NCI-H2107 (cell line): ENCODE measurements at places on chromosomes 1 and 21.

DNA sequence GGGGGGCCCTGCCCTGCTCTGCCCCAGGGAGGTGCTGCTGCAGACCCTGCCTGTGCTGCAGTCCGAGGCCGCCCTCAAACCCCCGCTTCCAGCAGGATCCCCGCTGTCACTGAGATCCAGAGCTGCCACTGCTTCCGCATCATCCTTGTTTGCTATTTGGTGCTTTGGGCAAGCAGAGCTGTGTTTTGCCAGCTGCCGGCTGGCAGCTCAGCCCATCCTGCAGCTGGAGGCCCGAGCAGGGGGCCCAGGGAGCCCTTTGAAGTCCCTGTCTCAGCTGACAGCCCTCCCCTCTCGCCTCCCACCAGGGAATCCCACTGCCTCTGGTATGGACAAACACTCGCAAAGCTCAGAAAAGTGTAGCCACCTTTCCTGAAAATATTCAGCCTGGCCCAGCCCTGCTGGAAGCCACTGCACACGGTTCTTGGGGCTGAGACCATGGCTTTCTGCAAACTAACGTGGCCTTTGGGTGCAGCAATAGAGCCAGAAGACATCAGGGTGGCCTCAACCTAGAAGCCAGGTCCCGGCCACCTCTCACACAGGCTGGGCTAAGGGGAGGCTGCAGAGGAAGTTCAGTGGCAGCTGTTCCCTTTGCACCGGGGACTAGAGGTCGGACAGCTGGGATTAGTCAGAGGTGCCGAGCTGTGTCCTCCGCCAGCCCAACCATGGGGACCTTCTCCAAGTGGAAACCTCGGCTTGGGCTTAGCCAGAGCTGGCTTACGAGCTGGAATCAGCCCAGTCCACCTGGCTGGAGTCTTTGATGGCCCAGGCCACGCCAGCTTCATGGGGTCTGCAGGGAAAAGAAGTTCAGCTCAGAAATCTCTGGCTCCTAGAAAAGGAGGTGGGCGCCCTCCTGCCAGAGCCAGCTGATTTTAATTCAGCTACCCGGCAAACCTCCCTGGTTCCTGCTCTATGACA, 107.1 kb downstream of the SPSB1 start:
- DNase-seq, result no peak

GRCh38 chr1:153525088-153525728, 10.6 kb downstream of the S100A6 start:
- DNase-seq, result no peak

DNA sequence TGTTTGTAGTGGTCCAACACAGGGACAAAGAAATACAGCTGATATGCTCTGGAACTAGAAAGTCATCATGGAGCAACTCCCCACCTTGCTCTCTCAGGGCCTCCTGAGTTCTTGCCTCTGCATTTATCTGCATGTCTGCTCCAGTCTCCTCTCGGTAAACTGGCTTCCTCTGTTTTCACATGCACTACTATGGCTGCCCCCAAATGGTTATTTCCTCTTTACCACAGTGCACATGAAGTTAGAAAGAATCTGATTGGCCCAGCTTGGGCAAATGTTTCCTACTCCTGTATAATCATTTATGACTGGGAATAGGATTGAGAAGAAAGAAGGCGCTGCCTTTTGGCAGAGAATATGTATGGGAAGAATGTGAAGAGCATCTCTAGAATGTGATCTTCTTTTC, 16.5 kb upstream of the PSMB2 start:
- DNase-seq, result no peak

DNA sequence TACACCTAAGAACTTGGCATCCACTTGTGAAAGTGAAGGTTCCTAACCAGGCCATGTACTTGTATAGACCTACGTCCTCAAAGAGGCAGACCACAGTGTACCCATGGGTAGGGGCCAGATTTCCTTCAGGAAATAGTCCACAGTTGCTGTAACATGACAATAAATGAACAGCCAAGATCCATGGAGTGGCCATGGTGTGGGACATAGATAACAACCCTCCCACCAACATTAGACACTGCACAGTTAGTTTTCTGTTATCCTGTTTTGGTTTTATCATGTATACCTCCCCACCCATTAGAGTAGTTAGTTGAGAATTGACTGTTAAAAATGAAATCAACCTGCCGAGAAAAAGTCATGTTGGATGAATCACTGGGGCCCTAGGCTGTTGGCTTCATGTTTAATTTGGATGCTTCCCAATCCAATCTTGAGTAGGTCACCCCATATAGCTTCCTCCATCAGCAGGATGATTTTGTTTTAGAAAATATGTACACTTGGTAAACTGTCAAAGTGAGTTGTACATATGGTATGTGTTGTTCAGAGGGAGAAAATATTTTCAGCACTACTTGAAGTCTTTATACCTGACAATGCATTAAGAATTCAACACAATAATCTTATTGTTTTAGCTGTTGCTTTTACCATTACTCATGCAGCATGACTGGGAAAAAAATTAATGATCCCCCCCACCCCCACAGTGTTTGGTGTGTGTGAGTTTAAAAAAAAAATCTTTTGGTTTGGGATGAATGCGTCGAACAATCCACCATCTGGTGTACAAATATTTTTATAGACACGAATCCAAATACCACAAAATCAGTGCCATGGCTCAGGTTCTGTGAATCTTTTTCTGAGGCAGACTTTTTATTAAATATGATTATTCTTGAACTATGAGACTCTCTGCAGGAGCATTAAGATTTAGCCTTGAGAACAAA, 88.3 kb upstream of the ARHGAP29 start:
- no peak for DNase-seq

DNA sequence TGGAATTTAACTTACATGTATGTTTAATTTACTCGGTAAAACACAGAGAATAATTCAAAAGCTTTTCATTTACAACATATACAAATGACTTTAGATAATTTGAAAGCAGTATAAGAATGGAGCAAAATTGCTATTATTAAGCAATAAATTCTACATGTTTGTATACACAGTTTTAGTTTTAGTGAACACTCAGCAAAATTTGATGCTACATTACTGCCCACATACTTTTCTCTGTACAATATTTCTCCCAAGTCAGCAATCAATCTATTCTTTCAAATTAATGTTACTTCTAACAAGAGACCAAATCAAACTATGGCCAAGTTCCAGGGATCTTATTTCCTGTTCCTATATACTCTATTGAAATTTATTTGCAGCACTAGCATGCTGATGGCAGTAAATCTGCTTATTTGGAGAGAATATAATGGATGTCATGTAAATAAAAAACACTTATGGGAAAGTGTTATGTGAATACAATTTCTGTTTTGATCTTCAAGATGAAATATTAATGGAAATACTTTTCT, 82.6 kb upstream of the BRINP3 start:
- no peak for DNase-seq

DNA sequence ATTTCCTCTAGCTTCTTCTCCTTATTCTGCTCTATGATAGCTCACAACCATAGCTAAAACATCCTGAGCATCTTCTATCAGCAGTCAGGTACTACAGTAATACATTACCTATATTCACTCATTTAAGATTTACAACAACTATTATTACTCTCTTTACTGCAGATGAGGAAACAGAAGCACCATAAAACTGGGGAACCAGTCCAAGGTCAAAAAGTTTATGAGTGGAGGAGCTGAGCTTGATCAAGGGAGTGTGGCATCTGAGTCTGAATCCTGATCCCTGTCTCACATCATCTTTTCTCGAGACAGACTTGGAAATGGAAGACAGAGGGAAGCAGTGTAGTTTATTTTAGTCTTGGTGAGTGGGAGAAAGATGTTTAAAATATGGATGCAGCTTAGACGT, 288.6 kb downstream of the RGS7 start:
- DNase-seq, result no peak

DNA sequence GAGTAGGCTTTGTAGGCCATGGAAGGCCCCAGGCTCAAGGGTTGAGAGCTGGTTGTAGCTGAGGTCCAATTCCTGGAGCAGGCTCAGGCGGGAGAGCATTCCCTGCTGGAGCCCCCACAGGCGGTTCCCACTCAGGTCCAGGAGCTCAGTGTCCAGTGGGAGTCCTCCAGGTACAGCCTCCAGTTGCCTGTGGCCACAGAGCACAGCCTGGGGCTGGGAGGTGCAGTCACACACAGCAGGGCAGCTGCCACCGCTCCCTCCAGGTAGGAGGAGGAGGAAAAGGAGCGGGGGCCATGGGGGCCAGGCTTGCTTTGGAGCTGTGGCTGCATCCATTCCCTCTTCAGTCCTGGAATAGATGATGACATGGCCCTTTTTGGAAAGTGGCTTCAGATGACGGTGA, 2.8 kb downstream of the LINGO4 start:
- no peak for DNase-seq

- no peak for DNase-seq
Measured at GRCh38 chr1:34398916-34399275, 222.2 kb downstream of the C1orf94 start.

DNA sequence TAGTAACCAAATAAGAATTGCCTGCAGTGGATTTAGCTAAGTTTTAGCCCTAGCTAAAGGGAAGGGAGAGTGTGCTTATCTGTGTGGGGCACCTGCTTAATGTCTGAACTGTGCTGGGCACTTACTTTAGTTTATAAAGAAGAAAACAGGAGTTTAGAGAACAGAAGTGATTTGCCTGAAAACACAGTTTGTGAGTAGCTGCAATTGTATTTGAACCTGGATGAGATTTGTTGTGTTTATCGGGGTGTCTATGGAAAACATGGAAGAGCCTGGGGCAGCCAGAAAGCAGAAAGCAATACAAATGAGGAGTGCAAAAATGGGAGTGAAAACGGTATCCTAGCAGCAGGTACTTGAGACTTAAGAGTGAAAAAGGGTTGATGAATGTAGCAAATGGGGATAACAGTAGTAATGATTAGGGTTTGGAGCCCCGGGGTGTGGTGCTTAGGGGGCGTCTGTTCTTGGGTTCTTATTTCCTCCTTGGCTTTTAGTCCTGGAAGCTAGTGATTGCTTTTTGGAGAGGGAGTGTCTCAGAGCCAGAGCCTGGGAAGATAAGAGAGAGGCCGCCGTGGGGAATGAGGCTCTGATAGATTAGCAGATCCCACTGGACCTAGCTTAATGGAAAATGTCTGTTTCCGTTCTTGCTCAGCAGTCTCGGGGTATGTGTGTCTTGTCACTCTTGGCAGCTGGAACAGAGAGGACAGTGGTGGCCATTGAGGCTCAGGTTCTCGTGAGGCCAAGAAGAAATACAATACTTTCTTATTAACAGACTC, 5.6 kb downstream of the PRCC start:
- no peak for DNase-seq

GRCh38 chr1:16112596-16113555, 39.4 kb upstream of the FAM131C start:
- no peak for DNase-seq

DNA sequence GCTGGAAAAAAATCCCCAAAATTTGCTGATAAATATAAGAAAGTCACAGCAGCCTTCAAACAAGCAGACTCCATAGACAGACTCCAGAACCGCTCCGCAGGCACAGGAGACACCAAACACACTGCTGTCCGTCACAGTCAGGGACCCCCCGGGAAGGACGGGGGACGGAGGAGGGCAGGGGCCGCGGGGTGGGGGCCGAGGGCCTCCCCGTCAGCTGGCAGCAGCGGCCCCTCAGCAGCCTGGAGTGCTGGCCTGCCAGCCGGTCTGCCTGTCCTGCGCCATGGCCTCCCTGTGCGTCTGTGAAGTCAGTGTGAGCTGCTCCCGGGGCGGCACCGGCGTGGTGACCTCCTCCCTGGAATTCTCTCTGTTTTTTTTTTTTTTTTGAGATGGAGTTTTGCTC, 10.1 kb upstream of the C1orf159 start:
- no peak for DNase-seq

GRCh38 chr1:230069796-230070195, 2.8 kb downstream of the GALNT2 start:
- no peak for DNase-seq

DNA sequence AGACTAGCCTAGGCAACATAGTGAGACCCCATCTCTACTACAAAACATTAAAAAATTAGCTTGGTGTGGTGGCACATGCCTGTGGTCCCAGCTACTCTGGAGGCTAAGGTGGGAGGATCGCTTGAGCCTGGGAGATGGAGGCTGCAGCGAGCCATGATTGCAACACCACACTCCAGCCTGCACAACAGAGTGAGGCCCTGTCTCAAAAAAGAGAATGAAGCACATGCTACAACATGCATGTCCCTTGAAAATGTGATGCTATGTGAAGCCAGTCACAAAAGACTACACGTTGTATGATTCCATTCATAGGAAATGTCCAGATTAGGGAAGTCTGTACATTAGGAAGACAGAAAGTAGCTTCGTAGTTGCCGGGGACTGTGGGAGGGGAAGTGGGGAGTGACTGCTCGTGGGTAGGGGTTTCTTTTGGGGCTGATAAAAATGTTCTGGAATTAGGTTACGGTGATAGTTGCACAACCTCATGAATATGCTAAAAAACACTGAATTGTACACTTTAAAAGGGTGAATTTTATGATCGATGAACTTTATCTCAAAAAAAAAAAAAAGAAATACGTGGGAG, 202.1 kb downstream of the KAZN start:
- no peak for DNase-seq

DNA sequence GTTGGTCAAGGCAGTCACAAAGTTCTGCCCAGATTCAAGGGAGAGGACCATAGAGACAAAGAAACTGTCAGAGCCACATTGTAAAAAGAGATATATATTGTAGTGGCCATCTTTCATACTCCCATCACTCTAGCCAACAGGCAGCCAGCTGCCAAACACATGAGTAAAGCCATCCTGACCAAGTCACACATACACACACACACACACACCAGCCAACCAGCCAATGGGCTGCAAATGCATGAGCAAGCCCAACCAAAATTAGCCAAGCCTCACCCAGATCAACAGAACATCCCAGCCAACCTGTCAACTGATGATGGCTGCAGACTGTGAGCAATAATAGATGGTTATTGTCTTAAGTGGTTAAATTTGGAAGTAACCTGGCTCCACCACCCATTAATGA, 120.7 kb downstream of the SEC16B start:
- DNase-seq, result no peak

GRCh38 chr1:201648066-201648906, 109.4 kb downstream of the NAV1 start:
- peak; percentile 44 for DNase-seq

DNA sequence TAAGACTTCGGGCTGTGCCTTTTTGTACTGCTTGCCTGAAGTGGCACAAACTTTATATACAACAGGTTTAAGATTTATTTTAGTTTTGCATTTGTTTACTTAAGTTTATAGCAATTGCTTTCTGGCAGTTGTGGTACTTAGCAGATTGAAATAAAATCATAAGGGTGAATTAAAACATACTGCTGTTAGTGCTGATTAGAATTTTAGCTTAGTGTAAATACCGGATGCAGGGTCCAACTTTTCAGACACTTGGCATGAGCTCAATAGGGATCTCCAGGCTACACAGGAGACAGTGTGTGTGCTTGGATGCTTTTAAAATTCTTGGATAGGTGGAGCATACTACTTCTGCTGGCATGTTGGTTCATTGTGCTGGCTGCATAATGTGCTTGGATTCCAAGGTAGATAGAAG, 159.6 kb downstream of the NFIA start:
- DNase-seq, result no peak

GRCh38 chr1:55584526-55585401, 369.6 kb upstream of the USP24 start:
- DNase-seq, result peak; percentile 55
